Activated naive CD4-positive, alpha-beta T cell treated with anti-CD3 and anti-CD28 coated beads, Interleukin-2, amount 50 U/mL, for 72 hours (primary cell): ENCODE measurements at places on chromosomes 2 and 18. TPM values are rescaled to one million over a fixed set of nuclear protein-coding genes. Genes with fewer than 3 reads are reported as not detected.

GRCh38 chr2:26921323-26921722 is 49.1 kb upstream of the MAPRE3 start:
- DNase-seq = no peak

DNA sequence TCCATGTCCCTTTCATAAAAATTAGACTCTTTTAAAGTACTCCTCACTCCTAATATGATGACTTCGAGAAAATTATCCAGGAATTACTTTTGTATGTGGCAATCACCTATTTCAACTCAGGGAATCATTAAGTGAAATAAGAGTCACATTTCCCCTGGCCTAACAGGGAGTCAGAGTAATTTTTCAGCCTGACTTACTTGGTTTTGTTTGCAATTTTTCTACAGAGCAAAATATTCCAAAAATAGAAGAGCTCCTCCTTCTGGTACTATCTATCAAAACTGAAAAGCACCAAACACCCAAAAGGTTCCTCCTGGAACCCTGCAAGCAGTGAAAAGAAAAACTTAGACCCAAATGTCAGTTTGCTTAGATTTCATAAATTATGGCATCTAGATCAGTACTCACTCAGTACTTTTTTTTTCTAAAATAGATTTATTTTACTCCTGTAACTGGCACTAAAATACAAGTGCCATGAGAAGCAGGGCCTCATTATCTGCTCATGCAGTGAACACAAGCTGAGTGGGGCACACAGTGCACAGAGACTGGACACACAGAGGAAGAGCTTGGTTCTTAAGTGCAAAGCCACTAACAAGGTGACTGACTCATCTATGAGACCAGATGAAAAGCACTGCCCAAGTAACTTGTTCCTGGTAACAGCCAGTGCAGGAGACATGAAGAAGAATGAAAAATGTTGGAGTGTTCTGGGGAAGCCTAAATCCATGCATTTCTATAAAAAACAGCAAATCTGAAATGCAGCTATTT is 28.7 kb downstream of the ACAA2 start:
- DNase-seq = no peak

CNGA3 gene
- total RNA-seq = not detected

FHOD3 gene
- total RNA-seq = not detected

NUP35 gene
- 28.7 TPM for total RNA-seq

DNA sequence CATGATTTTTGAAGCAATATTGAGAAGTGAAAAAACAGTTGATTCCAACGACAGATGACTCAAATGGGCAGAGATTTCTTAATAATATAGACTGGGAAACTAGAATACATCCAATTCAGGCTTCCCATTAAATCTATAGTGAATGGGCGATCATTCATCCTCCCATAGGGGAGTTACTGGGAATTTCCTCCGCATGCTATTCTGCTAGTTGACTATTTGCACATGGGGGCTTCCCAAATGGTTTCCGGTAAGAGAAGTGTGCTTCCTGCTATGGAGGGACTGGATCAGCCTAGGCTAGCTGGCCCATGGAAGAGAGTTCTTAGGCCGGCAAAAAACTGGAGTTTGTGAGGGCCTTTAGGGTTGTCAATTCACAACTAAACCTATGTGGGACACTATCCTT is 2.6 kb upstream of the VAPA start:
- no peak for DNase-seq

GRCh38 chr2:9378433-9379390 is 44.6 kb downstream of the ITGB1BP1 start:
- DNase-seq = no peak

SPP2 gene
- total RNA-seq = not detected

LYPD6 gene
- not detected for total RNA-seq

LRP1B gene
- total RNA-seq = not detected

PLGLB1 gene
- total RNA-seq = 2.3 TPM

DNA sequence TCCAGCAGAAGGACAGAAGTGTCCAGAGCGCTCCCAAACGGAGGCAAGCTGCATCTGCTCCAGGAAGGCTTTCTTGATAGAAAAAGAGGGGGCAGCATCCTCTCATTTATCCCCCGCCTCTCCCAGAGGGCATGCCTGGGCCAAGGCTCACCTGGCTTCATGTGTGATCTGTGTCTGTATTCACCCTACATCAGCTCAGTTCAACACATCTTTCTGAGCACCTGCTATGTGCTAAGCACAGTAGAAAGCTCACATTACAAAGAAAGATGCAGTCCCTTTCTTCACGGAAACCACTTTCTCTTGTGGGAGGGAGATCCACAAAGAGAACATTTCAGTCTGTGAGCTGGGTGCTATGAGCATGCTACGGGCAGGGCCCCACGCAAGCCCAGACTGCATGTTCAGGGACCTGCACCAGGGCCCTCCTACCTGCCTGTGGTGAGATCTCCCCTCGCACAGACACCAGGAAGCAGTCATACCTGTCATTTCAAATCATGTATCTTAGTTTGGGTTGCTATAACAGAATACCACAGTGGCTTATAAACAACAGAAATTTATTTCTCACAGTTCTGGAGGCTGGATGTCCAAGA is 90.7 kb downstream of the PDCL3 start:
- DNase-seq = peak; percentile 12

SERPINB3 gene
- not detected for total RNA-seq

DNA sequence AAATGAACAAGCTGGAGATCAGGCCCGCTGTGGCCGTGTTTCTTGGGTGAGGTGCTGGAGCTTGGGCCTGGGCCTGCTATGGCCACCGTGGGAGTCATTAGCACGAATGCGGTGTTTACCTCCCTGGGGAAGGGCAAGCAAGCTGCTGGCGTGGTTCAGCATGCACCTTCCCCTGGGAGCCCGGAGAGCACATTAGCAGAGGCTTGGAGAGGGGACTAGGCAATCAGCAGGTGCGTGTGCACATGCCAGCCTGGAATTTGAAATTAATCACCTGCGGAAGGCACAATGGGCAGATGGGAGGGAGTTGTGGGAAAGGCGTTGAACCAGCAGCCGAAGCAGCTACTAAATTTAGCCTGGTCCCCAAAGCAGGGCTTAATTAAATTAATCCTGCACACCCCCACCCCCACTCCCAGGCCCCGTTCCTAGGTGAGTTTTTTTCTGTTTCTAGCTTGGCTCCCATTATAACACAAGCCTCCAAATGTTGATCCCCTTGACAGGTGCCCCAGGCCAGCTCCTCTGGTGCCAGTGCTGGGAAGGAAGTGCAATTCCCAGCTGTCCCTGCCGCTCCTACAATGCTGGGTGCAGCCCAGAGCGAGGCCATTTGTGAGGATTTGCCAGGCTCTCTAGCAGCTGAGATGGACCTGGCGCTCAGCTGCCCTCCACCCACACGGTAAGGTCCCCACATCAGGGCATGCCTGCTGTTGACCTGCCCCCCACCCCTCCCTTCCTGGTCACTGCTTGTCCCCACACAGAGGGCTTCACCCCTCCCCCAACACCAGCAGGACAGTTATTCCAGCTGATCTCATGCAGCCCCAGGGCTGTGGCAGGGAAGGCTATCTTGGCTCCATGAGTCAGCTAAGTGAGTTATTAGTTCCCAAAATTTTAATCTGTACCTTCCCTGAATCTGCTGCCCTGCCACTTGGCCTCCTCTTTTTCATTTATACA is 115.0 kb downstream of the ZBTB7C start:
- no peak for DNase-seq

DNA sequence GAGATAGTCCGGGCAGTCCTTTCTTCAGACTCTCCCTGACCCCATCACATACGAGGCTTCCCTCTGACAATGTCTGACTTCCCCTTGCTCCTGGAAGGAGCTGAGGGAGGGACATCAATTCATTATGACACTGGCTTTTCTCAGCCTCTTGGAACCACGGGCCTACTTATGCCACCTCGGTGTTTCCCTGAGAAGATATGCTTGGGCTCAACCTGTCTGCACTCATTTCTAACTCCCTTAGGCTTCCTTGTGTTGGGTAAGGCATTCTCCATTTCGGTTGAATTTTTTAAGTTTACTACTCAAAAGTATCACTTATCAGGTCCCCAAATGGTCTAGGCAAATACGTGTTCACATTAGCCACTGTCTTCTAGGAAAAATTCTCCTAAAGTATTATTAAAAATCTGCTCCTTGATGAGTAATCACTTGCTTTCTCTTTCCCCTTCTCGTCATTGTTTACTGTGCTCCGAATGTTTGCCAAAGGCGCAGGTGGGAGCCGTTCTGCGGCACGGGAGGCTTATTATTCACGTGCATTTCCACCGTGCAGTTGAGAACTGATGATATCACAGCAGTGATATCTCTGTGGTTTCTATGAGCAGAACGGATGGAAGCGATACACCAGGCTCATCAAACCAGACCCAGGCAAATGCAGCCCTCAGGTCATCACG is 33.1 kb downstream of the ARL4C start:
- peak; percentile 68 for DNase-seq

DNA sequence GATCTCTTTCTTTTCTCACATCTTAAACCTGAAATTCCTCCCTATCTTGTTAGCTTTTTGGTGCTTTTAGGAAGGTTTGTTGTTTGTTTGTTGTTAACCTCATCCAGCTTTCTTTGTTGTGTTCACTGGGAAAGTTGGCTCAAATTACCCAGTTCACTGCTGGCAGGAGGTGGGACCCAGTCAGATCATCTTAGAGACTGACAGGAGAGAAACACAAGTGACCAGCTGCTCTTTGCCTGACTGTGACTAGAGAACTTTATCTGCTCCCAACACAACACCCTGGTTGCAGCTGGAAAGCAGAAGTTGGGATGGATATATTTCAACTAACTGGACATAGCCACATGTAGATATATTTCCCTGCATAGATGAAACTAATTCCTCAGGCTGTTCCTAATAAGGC is 10.0 kb downstream of the MAPK4 start:
- no peak for DNase-seq

- no peak for DNase-seq
Measured at GRCh38 chr2:120867290-120868241, 131.9 kb downstream of the GLI2 start.

GRCh38 chr2:219384083-219384713 is 3.5 kb downstream of the DNPEP start:
- DNase-seq = no peak

GRCh38 chr18:57780706-57781347 is 22.3 kb downstream of the ATP8B1 start:
- no peak for DNase-seq

GRCh38 chr2:16669388-16669787 is 3.8 kb upstream of the CYRIA start:
- no peak for DNase-seq

DNA sequence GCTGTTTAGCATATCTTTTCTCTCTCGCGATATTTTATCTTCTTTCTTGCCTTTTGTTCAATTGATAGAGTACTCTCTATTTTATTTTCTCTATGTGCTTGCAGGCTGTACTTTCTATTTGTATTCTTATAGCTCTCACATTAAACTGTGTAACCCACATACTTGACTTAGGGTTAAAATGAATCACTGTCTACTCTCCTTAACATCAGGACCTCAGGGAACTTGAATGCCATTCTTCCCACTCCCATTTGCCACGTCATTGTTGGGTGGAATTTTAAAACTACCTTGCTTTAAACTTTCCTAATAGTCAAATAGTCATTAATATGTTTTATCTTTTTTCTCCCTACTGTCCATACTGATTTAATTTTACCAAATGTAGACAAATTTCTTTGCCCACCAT is 269.7 kb downstream of the ALPK2 start:
- DNase-seq = no peak

ANKRD39 gene
- total RNA-seq = 39.2 TPM

GRCh38 chr2:100895934-100896685 is 76.2 kb downstream of the NPAS2 start:
- no peak for DNase-seq

DNA sequence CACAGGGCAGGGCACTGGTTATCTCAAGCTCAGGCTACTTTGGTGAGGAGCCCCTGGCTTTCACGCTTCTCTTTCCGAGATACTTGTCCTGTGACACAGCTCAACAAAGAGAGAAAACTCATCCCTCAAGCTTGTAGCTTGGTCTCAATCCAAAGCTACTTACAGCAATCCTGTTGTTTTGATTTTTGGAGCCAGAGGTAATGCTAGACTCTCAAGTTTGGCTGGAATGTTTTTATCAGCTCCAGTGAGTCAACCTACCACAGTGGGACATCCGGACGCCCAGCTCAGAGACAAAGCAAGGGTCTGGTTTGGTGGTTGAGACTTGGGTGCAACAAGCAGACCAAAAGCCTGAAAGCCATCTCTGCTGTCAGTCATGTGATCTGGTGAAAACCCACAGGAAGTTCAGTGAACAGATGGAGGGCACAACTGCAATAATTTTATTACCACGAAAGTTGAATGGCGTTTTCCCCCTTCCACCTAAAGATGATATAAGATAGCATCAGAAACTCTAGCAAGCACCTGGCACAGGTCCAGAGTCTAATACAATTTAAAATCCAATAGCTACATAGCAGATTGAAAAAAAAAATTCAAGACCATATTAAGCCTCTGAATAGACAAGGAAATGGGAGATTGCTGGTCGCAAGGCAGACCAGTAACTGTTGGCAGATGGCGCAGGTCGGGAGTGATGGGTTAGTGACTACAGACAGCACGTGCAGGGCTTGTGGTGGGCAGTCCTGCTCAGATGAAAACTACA is 102.3 kb upstream of the SMAD7 start:
- no peak for DNase-seq

DNA sequence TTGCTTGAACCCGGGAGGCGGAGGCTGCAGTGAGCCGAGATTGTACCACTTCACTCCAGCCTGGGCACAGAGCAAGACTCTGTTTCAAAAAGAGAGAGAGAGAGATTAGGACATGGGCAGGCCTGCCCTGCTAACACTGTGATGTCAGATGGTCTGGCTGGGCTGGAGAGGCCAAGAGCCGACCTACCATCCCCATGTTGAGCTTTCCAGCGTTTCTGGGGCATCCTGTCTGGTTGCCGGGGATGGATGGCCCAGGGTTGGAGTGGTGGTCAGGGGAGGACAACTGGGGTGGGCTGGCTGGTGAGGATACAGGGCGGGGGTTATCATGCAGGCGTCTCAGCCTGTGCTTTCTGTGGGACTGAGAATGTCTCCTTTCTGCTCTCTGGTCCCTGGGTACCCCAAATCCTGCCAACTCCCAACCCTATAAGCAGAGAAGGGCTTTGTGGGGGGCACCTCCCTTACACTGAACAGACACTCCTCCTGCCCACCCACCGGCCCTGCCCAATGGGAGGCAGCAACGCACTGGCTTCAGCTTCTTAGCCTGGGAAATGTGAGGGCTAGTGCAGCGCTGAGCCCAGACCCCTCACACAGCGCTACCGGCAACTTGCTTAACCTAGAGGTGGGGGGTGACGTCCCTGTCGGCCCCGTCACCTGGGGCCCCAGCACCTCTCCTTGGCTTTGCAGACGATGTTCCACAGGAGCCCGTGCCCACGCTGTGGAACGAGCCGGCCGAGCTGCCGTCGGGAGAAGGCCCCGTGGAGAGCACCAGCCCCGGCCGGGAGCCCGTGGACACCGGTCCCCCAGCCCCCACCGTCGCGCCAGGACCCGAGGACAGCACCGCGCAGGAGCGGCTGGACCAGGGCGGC is 5.4 kb downstream of the SNORC start:
- DNase-seq = no peak

DNA sequence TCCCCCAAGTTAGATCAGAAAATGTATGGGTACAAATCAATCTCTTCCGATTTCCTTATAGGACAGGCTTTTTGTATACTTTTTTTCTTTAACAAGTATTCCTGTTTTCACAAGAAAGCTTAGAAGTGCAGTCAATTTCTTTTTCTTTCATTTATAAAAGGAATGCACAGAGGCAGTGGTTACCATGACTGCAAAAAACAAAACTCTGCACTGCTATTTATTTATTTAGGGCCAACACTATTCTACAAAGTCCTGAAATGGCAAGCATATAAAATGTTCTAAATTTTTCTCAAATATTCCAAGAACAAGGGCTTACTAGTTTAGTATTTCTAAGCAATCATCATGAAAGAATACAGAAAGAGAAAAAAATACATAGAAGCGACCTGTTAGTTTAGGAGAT is 22.2 kb downstream of the ATAD2B start:
- DNase-seq = no peak
